ENCODE measurements at places on chromosomes 4 and X.

DNA sequence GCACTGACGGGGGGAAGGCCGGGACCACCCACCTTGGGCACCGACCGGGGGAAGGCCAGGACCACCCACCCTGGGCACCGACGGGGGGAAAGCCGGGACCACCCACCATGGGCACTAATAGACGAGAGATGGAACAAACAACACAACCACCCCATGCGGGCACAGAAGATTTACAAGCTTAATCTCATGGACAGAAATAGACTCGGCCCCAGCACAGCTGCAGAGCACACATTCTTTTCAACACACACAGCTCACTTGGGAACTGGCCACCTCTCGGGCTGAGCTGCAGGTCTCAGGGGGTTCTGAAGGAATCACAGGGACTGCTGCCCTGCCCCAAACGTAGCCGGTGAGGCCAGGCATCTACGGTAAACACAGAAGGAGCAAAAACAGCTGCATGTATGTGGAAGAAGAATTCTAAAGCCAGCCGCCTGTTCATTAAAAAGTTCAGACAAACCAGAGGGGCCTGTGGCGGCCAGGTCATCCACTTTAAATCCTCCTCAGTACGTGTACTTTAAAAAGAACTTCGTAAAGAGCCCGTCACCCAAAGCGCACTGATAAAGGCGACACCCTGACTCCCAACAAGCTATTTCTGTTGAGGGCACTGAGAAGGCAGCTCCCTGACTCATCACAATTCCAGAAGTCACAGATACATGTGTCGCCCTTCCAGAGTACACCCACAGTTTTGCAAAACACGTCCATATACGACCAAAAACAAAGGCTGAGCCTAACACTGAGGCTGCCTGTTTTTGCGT, 17.7 kb downstream of the PPP2R3B start:
- no peak for DNase-seq

DNA sequence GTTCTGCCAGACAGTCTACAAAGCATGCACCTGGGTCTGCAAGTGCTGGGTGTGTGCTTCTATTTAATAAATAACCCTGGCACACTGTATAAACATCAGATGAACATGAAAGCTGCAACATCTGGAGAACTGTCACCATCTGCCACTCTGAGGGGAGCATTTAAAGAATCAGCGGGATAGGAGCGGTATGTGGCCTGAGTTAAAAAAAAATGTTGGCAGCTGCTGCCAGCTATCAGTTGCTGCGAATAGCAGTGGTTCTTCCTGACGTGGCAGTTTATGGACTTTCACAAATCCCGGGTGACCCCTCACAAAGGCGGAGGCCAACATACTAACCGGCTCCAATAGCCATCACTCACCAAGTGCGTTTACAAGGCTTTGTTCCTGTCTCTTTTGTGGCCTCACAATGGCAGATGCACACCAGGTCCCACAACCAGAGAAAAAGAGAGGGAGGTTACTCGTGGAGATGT, 95.1 kb downstream of the RASL11B start:
- DNase-seq = no peak

DNA sequence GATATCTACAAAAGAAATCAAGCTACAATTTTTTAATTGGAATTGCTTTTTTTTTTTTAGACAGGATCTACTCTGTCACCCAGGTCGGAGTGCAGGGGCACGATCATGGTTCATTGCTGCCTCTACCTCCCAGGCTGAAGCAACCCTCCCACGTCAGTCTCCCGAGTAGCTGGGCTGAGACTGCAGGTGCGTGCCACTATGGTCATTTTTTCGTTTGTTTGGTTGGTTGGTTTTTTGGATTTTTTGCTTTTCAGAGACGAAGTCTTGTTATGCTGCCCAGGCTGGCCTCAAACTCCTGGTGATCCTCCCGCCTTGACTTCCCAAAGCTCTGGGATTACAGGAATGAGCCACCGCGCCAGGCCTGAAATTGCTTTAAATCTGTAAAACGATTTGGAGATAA, 15.6 kb downstream of the RGN start:
- no peak for DNase-seq

DNA sequence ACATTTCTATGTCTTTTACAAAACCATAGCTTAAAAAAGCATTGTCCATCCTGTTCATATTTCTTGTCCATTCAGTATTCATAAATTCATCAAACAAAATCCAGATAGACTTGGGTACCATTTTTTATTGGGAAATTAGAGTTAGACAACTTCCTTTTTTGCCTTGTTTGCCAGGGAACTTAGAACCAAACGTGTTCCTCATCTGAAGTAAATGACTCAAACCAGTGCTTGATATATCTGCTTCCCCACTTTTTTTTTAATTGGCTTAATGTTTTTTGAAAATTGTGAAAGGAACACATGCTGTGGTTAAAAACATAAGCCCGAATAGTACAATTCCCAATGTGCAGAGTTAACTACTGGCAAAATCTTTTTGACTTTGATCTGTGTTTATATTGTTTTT, 44.2 kb downstream of the DLG3 start:
- DNase-seq = no peak

DNA sequence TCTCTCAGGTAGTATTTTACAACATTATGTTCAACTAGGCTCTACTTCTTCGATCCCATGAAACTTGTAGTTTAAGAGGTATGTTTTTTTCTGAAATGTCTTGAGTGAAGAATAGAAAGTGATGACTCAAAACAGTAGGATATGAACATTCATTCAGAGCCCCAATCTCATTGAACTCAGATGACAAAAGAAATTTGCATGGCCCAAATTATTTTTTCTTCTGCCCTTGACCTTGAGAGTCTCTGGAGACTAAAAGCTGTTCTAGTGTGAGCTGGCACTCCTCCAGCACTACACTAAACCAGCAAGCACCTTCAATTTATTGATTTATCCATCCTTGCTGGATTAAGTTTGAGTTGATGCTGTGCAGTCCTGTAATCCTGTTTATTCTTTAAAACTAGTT, 4.0 kb downstream of the DCLK2 start:
- peak; percentile 54 for DNase-seq

GRCh38 chrX:68936608-68937007, 107.8 kb downstream of the EFNB1 start:
- DNase-seq = no peak

- no peak for DNase-seq
Observed at GRCh38 chr4:175051974-175052373, 133.8 kb downstream of the ADAM29 start.

- no peak for DNase-seq
Observed at GRCh38 chr4:38504396-38504715, 159.6 kb upstream of the KLF3 start.

- DNase-seq = no peak
Observed at GRCh38 chrX:10653302-10653701, 32.9 kb upstream of the MID1 start.

DNA sequence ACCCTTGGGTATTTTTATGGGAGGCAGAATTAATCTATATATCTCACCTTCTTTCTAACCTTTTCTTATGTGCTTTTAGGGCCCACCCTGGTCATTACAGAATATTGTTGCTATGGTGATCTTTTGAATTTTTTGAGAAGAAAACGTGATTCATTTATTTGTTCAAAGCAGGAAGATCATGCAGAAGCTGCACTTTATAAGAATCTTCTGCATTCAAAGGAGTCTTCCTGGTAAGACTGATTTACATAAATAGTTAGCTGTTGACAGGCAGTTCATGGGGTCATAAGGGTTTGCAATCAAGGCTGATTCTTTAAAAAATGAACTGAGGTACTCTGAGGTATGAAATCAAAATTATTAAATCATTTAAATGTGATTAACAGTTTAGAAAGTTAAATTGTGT, 71.5 kb downstream of the KIT start:
- no peak for DNase-seq

DNA sequence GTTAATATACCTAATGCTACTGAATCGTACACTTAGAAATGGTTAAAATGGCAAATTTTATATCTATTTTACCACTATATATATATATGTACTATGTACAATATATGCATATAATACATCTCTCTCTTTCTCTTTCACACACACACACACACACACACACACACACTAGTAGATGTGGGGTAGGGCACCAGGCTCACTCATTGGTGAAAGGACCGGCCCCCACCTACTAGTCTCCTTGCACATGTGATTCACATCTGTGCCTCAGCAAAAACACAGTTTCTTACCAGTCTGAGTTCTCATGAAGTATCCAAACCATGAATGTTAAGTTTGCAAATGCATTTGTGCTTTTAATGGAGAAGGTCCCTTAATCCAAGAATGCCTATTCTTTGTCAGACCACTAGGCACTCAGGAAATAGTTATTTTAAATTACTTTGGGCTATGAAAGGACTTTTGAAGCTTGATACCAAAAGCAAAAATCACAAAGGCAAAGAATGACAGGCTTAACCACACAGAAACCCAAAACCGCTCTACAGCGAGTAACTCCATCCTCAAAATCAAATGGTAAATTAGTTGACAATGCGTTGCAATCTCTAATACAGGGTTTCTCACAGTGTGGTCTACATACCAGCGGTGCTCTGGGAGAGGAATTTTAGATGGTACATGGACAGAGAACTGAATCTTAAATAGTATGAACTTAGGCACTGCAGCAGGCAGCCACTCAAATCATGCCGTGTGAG, 5.8 kb downstream of the TSC22D3 start:
- DNase-seq = no peak

- no peak for DNase-seq
Observed at GRCh38 chrX:88944661-88945060, 197.6 kb downstream of the CPXCR1 start.

DNA sequence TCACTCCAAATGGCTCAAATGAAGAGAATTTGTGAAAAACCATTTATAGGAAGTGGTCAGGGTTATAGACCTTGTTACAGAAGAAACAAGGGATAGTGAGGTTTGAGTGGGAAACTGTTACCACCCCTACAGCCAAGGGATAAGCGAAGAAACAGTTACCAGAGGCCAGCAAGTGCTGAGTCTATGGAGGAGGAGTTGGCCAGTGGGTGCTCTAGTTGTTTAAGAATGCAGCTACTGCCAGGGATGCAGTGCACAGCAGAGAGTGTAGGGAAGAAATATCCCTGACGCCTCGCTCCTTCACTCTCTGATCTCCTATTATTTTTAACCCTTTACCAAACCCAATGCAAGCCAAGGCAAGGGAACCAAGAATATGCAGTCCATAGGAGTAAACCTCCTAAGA, 15.2 kb upstream of the SYTL4 start:
- no peak for DNase-seq

GRCh38 chr4:105149771-105150170, 3.1 kb downstream of the TET2 start:
- DNase-seq = no peak

GRCh38 chr4:69881173-69881773, 21.3 kb upstream of the SULT1E1 start:
- no peak for DNase-seq

DNA sequence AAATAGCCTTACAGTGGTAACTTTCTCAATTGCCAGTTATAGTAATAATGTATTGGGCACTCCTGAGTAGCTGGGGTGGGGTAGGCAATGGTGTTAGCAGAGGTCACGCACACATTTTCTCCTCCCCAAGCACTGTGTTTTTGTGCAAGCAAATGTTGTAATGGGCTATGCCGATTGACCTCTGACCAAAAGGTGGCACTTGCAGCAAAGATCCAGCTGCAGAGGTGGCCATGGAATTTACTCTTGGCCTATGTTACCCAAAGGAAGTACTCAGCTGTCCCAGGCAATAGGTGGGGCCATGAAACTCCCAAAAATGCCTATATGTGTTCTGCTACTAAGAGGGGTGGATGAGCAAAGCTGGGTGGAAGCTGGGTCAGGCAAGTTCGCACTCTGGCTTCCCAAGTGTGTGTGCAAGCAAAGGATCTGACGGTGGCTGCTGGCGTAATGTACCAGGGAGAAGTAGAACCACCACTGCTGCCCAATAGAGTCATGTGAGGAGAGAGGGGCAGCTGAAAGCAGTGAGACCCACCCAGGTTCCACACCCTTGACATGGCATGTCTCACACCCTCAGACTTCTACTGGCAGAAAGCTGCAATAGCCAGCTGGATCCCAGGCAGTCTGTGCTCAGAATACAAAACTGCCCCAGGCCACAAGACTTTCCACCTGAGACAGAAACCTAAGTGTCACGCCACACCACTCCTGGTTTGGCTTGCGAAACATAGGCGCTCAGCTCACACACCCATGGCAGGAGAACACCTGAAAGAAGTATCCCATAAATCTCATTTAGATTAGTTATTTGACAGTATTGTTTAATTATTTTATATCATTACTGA, 353.3 kb upstream of the EMCN start:
- no peak for DNase-seq

GRCh38 chr4:137677863-137678262, 145.6 kb upstream of the PCDH18 start:
- DNase-seq = no peak

DNA sequence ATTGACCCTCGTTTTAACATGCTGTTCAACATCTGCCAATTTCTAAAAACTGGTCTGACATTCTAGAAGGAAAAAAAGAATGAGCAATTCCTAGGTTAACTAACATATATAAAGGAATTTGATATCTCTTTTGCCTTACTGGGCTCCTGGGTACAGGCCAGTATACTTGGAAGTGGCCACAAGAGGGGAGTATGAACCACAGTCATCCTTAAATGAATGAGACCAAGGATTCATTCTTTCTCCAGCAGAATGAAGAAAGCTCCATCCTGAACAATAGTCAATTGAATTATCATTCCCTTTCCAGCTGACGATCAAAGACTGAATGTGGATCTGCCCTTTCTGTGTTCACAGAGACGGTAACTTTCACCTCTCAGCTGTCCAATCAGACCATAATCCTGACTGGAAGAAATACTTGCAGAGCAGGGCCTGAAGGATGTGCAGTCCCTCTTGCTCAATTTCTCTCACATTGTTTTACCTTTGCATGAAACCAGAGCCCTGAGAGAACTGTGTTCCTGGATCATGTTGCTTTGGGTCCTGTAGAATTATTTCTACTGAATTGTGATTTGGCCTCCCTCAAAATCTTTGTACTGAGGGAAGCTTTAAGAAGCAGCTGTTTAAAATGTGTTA, 14.8 kb upstream of the SPARCL1 start:
- no peak for DNase-seq

DNA sequence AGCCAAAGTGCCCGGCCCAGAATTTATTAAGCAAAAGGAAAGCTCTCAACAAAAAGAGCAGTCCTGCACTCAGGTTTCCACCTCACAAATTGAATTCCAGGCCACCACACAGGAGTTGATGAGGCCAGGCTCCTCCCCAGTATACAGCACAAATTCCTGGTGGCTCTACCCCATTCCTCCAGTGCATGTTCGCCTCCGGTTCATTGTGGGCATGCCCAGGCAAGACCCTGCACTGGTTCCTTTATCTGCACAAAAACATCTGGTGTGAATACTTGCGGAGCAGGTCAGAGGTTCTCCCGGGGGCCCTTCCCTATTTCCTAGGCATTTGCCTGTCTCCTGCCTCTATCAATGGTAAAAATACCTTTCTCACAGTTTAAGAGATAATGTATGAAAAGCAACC, 195.2 kb upstream of the ANXA10 start:
- no peak for DNase-seq

DNA sequence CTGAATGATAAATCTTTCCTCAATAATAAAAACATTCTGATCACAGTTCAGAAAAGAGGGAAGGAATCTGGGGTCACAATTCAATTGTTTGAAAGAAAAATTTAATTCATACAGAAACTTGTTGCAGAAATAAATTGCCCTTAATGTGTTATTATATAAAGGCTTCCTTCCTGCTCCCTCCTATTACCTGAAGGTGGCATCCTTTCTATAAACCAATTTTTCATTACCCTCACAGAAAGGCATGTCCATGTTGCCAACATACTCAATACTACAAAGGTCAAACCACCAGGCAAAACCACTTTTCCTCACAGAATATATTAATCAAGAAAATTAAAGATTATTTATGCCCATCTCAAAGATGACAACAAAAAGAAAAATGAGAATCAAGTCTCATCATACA, 194.3 kb upstream of the CT83 start:
- DNase-seq = no peak

GRCh38 chr4:169210504-169211118, 60.1 kb downstream of the SH3RF1 start:
- DNase-seq = peak; percentile 55

- no peak for DNase-seq
Observed at GRCh38 chrX:140503714-140504351, 1.0 kb downstream of the SOX3 start.

Measured in GM06990 (cell line).